ENCODE measurements at places on chromosomes 12 and 14.

GRCh38 chr14:71533390-71533789, 398.8 kb upstream of the RGS6 start:
- no peak for DNase-seq

GRCh38 chr14:106564058-106564643, 1037.8 kb downstream of the TMEM121 start:
- DNase-seq, result no peak

- DNase-seq, result peak; percentile 12
Measured at GRCh38 chr12:38903596-38903995, 1.8 kb downstream of the CPNE8 start.

DNA sequence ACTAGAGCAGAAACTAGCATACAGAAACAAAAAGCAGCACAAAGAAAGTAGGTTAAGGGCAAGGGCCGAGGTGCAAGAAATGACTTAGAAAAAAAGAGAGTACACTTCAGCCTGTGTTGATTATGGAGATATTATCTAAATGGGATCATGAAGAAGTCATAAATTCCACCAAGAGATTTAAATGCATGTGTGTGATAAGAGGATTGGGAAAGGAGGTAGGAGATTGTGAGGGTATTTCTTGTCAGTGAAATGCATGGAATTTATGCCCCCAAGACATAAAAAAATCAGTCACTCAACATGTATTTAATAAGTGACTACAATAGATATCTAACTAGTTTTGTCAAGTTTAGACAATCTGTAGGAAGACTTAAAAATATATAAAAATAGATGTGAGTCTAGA, 976.2 kb upstream of the LRFN5 start:
- no peak for DNase-seq

- DNase-seq, result no peak
Measured at GRCh38 chr14:39203659-39204606, 28.9 kb downstream of the PNN start.

DNA sequence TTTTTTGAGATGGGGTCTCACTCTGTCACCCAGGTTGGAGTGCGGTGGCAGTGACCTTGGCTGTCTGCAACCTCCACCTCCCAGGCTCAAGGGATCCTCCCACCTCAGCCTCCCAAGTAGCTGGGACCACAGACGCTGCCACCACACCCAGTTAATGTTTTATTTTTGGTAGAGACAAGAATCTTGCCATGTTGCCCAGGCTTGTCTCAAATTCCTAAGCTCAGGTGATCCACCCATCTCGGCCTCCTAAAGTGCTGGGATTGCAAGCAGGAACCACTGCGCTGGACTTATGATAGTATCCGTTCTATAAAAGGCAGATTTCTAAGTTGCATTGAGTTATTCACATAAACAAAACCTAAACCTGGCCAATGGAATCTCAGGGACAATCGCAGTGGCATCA, 321.1 kb upstream of the PRICKLE1 start:
- DNase-seq, result no peak

GRCh38 chr14:88384718-88385117, 739 bp upstream of the SPATA7 start:
- DNase-seq, result peak; percentile 24

- no peak for DNase-seq
Measured at GRCh38 chr12:120951-121350, 54.4 kb downstream of the IQSEC3 start.

GRCh38 chr14:29282169-29282568, 515.6 kb downstream of the FOXG1 start:
- DNase-seq, result no peak

GRCh38 chr12:100077367-100077766, 65.3 kb downstream of the BLTP3B start:
- peak; percentile 28 for DNase-seq

- DNase-seq, result no peak
Measured at GRCh38 chr12:40684986-40685385, 7.3 kb upstream of the CNTN1 start.

- DNase-seq, result no peak
Measured at GRCh38 chr12:3367750-3368444, 123.1 kb upstream of the PRMT8 start.

DNA sequence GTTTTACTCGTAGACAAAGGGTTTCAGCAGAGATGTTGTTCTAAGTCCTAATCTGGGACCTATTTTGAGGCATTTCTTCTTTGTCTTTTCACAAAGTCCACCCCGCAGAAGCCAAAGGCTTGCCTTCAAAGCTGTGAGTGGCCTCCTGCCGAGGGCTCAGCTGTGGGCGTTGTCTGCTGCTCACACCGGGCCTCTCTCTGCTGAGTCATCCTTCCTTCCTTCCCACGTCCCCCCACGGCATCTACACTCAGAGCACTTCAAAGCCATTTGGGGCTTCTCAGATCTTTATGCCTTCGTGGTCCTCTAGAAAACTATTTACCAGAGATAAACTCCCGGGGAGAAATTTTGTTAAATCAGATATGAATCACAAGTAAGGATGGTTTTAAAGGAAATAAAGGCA, 115.9 kb upstream of the TMPO start:
- no peak for DNase-seq

DNA sequence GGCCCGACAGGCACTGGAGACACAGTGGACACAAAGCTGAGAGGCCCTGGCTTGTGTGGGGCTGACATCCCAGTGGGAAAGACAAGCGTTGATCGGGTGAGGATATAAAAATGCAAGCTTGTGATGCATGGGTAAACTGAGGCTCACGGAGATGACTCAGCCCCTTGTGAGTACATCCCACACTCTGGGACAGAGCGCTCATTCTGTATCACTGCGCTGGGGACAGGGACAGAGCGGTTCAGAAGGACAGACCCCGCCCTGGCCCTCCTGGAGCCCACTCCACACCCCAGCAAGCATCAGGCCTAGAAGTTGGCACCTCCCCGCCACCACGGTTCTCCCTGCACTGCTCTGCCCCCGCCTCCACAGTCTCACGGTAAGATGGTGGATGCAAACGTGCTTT, 156.3 kb downstream of the PIWIL1 start:
- no peak for DNase-seq
